ENCODE measurements at places on chromosomes 6 and 20.

GRCh38 chr6:80441131-80441530, 334.7 kb downstream of the BCKDHB start:
- DNase-seq = no peak

- no peak for DNase-seq
These were observed 2.7 kb downstream of the PAX1 start for GRCh38 chr20:21707999-21708737.

GRCh38 chr6:3738381-3739131, 13.0 kb downstream of the PXDC1 start:
- no peak for DNase-seq

DNA sequence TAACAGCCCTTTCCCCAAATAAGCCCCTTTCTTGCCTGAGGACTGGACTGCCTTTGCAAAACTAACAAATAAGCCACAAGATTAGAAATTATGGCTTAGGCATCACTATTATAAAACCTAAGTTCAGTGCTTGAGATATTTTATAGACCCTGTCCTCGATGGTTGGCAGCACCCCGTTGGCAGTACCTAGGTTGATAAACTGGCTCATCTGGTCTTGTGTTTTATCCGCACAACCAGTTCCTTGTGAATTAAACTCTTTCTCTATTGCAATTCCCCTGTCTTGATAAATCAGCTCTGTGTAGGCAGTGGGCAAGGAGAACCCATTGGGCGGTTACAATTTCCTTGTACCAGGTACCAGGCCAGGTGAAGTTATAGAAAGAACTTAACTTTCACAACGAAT, 6.6 kb downstream of the LRP11 start:
- DNase-seq = no peak

DNA sequence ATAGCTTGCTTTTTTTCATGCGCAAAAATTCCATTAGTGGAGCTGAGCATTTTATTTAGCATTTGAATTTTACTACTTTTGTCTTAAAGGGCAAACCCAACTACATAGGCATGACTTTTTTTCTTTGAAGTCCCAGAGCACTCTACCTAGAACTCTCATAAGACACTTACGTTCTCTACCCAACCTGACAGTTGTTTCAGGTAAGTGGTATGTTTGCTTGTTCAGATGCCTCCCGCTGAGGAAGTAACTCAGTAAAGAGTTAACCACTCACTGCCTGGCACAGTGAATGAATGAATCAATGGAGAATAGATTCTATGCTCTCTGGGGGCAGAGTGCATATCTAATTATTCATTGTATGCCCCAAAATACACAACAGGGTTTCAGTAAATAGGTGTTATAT, 212.3 kb upstream of the PRDM1 start:
- DNase-seq = no peak

DNA sequence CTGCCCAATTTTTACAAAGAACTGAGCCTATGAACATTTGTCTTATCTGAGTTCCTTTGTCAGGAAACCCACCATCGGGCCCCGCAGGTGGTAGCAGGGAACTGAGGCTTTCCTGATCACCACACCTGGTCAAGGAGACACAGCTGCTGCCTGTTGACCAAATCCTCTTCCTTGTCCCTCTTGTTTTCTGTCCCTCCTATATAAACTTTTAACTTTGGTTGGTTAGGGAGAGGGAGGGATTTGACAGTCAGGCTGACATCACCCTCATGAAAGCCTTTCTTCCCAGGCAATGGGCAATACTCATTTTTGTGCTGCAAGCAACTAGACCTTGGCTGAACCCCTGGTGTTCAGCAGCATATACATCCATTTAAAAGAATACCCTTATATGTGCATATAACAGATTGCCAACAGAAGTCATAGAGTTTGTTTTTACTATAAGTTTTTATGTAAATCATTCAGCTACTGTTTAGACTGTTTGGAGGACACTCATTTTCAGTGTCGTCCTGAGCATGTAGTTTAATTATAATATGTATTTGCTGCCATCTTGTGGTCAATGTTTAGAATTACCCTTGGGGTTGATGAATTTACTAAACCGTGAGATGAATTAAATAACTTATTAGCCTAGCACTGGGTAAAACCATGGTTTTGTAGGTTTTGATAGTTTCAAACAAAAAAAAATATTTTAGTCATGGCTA, 17.0 kb downstream of the CRISP1 start:
- DNase-seq = peak; percentile 32

GRCh38 chr6:156796627-156797026, 19.4 kb downstream of the ARID1B start:
- no peak for DNase-seq

- no peak for DNase-seq
These were observed 37.7 kb downstream of the MDFI start for GRCh38 chr6:41675992-41676391.

- DNase-seq = no peak
These were observed 46.0 kb upstream of the OR14J1 start for GRCh38 chr6:29255530-29255929.

GRCh38 chr6:109456111-109456583, 575 bp upstream of the MICAL1 start:
- DNase-seq = no peak

DNA sequence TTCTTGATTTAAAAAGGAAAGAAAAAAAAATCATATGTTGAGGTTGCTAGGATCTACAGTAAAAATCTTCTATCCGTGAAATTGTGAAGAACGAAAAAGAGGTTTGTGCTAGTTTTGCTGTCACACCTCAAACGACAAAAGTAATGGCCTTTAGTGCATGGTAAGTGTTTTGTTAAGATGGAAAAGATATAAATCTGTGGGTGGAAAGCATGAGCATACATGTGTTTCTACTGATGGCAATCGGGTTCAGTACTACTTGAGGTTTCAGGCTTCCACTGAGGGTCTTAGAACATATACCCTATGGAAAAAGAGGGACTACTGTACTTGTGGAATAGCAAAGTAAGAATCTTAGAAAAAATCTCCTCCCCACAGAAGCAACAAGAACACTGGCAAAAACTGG, 58.0 kb downstream of the AHI1 start:
- no peak for DNase-seq

- DNase-seq = no peak
These were observed 177.5 kb downstream of the TMEM242 start for GRCh38 chr6:157145656-157146285.

- DNase-seq = no peak
These were observed 2.5 kb upstream of the IGF2R start for GRCh38 chr6:159966339-159966738.

- DNase-seq = no peak
These were observed 328.8 kb downstream of the PHF3 start for GRCh38 chr6:63964366-63964765.

GRCh38 chr6:158646023-158646910, 1.7 kb upstream of the DYNLT1 start:
- no peak for DNase-seq

- no peak for DNase-seq
These were observed 140.1 kb upstream of the BEND6 start for GRCh38 chr6:56814802-56815201.

GRCh38 chr20:17558154-17558940, 11.5 kb upstream of the DSTN start:
- peak; percentile 22 for DNase-seq

DNA sequence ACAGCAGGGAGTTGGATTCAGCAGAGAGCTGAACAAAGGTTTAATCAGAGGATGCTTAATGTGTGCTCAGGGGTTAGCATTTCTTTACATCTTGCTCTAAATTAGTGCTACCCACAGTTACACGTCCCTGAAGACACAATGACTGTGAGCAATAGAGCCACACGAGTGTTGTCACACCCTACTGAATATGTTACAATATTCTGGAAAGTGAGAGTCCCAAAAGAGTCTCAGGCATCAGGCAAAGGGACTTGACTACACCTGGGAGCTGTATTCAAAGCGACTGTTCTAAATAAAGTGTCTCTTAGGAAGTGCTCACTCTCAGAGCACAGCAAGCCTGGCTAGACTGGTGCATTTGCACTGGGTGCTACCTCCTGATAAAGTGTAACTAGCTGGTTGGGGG, 108.7 kb downstream of the GRM4 start:
- DNase-seq = no peak

DNA sequence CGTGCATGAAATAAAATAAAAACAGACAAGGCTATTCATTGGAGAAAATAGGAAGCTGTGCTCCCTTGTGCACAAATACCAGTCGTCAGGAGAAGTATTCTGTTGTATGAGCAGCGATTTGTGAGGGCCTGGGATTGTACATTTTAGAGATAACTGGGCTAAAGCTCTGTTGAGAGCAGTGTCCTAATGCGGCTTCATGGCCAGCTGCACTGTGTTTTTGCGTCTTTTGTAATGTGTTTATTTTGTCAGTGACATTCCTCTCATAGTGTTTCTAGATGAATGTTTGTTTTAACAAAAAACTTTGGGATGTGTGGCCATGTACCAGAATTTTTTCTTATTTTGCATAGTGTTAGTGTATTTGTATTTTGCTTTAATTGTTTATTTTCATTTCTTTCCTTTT, 14.8 kb downstream of the ERMARD start:
- DNase-seq = no peak

DNA sequence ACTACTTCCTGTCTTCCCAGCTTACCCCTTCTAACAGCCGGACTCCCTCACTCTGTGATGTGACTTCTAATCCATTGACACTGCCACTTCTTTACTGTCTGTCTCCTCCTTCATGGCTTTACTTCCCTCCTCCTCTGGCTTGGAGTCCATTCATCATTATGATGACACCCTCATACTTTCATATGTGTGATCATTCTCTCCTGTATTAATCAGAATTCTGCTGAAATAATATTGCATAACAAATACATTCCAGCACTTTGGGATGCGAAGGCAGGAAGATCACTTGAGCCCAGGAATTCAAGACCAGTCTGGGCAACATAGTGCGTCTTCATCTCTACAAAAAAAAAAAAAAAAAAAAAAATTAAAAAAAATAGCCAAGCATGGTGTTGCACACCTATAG, 147.9 kb upstream of the BTBD3 start:
- DNase-seq = no peak

DNA sequence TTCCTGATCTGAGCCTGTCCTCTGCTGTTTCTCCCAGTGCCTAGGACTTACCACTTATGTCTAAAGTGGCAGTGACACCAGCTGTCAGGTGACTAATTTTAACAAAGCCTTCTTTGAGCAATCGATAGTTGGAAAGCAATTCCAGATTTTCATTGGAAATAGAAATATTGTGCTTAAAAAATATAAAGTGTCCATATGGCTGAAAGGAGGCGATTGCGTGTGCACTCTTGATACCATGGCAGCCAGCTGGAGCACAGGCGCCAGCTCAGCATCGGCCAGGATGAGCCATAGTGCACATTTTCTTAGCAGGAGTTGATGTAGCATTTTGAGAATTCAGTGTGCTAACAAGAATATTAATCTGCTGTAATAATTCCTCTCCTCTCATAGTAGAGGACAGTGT, 70.0 kb downstream of the LRRC1 start:
- no peak for DNase-seq

- no peak for DNase-seq
These were observed 77.4 kb upstream of the HDDC2 start for GRCh38 chr6:125379174-125379573.

DNA sequence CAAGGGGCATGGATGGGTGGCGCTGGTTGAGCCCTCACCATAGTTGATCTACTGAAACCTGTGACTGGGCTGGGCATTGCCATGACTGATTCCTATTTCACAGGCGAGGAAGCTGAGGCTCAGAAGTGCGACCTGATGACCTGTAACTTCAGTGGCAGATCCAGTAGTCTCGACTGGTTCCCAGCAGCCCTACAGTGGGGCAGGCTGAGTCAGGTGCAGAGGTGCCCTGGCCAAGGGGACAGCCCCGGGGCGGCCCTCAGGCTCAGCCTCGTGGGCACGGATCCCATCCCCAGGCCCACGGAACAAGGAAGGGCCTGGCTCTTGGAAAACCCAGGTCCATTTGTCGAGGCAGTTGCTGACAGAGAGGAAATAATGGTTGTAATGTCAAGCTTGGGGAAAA, 283.0 kb downstream of the CDH4 start:
- DNase-seq = no peak

GRCh38 chr6:113184291-113184690, 672.9 kb upstream of the MARCKS start:
- no peak for DNase-seq

DNA sequence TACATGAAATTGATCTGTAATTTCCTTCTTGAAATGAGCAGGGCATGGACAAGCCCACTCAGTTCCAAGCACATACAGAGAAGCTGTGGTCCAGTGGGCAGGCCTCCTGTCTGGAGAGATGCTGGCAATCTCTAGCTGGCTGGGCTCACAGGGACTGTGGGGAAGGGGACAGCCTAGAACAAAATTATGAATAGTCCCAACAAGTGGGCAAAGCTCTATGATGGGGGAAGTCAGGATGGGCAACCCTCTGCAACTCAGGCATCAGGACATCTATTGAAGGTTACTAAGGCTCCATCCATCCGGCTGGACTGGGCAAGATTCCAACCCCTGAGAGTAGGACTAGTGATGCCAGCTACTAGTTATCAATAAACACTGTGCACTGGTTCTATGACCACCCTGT, 40.9 kb downstream of the TRERF1 start:
- DNase-seq = no peak

DNA sequence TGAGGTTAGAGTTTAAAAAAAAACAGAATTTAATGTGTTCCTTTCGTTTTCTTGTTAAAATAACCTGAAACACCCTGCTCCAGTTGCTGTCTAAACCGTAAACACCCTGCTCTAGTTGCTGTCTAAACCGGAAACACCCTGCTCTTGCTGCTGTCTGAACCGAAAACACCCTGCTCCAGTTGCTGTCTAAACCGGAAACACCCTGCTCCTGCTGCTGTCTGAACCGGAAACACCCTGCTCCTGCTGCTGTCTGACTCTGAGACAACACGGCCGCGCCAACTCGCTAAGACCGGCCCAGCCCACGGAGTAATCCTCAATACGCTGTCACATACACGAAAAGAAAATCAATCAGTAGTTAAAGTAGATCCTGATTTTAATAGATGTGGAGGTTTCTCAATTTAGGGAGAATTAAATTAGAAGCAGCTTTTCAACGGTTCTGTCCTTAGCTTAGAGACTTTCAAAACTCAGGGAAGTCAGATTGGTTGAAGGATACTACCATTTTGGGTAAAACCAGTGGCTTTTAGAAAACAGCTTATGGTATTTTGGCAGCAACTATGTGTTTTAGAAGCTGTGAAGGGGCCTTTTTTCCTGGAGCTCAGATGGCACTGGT, 98.3 kb downstream of the RAMACL start:
- DNase-seq = no peak

GRCh38 chr6:116667623-116668022, 943 bp downstream of the ZUP1 start:
- DNase-seq = no peak

DNA sequence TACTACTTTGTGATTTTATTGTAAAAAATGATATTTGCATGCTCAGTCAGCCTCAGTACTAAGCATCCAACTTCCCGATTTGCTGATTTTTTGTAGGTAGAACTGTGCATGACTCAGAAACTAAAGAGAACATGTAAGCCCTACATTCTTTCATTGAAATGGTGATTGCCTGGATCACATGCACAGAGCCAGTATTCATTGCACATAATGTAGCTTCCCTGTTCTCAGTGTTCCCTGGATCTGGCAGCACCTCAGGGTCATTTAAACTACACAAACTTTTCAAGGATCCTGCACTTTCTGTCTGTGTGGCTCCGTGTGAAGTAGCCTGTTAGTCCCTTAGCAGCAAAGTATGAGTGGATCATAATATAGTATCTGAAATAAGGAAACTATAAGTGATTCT, 422.9 kb upstream of the AGPAT4 start:
- no peak for DNase-seq

GRCh38 chr20:3277686-3278465, 38.9 kb upstream of the SLC4A11 start:
- DNase-seq = no peak

Measured in HEK293T (cell line).